ENCODE measurements at places on chromosomes 2 and 18.

GRCh38 chr2:212975333-212975732 lies 176.1 kb downstream of the IKZF2 start:
- no peak for DNase-seq

DNA sequence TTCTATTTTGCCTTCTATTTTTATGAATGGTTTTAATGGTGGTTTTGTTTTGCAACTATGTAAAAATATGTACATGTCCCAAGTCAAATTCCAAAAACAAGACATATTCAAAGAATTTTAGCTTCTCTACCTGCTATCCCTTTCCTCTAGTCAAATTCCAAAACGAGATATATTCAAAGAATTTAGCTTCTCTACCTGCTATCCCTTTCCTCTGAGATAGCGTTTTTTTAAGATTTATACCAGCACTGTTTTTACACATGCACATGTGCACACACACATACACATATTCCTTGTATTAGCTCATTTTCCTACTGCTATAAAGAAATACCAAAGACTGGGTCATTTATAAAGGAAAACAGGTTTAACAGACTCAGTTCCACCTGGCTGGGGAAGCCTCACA lies 199.1 kb upstream of the ARL4C start:
- no peak for DNase-seq

- DNase-seq, result no peak
Measured at GRCh38 chr2:165778653-165779451, 15.2 kb downstream of the GALNT3 start.

DNA sequence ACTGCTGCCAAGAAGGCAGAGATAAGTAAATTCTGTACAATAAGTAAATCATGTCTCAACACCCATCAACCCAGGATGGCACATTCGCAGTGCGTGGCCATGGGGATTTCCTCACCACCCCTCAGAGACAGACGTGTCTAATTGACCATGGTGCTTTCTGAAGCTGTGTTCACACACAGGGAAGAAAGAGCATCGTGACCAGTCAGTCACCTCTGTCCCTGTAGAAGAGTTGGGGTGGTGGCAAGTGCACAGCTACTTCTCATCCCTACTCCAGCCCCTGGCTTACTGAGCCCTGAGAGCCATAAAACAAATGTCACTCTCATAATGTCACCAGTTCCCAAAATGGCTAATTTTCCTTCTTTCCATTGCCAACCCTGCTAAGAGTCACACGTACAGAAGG lies 31.3 kb upstream of the MLPH start:
- DNase-seq, result no peak

DNA sequence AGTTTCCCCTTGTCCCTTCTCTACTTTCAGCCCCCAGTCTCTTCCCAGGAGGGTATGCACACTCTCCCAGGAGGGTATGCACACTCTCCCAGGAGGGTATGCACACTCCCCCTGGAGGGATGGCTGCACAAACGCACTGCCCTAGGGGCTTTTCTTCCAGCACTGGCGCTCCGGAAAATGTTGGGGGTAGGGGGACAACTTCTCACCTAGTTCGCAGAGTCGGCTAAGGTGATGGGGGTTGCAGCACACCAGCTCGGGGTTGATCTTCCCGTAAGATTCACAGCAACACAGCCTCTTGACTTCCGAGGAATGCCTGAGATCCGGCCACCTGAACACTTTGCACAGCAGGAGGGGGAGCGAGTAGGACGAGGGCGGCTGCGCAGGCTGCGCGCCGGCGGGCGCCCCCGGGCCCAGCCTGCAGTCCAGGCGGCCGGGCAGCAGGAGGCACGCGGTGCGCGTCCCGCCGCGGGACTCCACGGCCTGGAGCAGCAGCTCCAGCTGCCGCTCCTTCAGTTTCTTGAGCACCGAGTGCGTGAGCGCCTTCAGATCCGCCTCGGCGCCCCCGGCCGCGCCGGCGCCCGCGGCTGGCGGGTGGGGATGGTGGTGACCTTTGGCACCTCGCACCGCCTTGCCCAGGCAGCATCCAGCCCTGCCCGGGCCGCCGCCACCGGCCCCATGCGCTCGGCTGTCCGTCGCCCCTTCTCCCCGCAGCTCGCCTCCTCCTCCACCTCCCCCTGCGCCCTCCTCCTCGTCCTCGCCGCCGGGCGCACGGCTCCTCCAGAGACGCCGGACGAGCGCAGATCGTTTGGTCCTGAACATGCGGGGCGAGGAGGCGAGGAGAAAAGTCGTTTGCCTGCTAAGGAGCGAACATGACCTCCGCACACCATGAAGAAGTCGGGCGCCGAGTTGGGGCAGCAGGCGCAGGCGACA lies 894 bp downstream of the SMAD7 start:
- peak; percentile 51 for DNase-seq

GRCh38 chr2:170170281-170171040 lies 7.5 kb upstream of the MYO3B start:
- no peak for DNase-seq

Data from memory B cell (primary cell).